Amniotic stem cell (primary cell): ENCODE measurements at places on chromosomes 5 and 9.
A peak's percentile ranks its signal among the peaks of the same experiment; 100 is the strongest.

GRCh38 chr9:16031486-16031885, 478.6 kb downstream of the CCDC171 start:
- no peak for DNase-seq

- no peak for DNase-seq
Observed at GRCh38 chr9:130833031-130833990, 1.7 kb upstream of the ABL1 start.

GRCh38 chr5:87912419-87912818, 356.2 kb downstream of the TMEM161B start:
- no peak for DNase-seq

- no peak for DNase-seq
Observed at GRCh38 chr9:104820336-104820735, 56.4 kb downstream of the NIPSNAP3B start.

GRCh38 chr9:76687861-76688391, 76.3 kb upstream of the PCA3 start:
- peak; percentile 54 for DNase-seq

GRCh38 chr5:33721491-33722200, 170.1 kb downstream of the ADAMTS12 start:
- DNase-seq, result no peak

DNA sequence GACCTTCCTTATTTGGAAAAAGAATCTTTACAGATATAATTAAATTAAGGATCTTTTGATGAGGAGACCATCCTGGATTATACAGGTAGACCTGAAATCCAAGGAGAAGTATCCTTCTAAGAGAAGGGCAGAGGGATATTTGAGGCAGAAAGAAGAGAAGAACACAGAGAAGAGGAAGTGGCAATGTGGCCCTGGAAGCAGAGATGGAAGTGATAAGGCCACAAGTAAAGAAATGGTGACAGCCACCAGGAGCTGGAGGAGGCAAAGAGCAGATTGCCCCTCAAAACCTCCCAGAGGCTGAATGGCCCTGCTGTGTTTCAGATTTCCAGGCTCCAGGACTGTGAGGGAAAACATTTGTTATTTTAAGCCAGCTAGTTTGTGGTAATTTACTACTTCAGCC, 93.0 kb upstream of the ANKRD55 start:
- no peak for DNase-seq

- DNase-seq, result no peak
Observed at GRCh38 chr5:54868511-54869483, 116.6 kb downstream of the ESM1 start.

- DNase-seq, result no peak
Observed at GRCh38 chr9:14315875-14316601, 2.1 kb upstream of the NFIB start.

DNA sequence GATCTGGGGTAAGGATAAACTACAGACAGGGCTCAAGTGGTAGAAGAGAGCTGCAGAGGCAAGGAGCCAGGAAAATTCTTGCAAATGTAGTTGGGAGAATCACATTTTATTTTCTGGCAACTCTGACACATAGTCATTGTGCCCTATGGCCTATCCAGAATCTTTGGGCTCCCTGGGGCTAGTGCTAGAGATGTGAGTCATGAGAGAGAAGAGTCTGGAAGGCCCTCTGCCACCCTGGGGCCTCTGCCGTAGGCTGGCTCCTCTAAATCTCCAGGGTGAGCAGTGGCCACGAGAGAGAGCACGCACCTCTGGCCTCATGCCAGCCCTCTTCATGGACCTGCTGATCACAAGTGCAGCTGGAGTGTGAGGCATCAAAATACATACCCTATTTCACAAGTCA, 74.3 kb upstream of the SSBP2 start:
- DNase-seq, result peak; percentile 30

GRCh38 chr9:117354997-117355396, 59.9 kb downstream of the ASTN2 start:
- no peak for DNase-seq

GRCh38 chr5:153543959-153544470, 53.5 kb downstream of the GRIA1 start:
- no peak for DNase-seq

GRCh38 chr5:59661311-59661710, 232.2 kb downstream of the PDE4D start:
- DNase-seq, result no peak

GRCh38 chr9:19023078-19023477, 9.9 kb downstream of the SAXO1 start:
- DNase-seq, result no peak

- no peak for DNase-seq
Observed at GRCh38 chr9:130451004-130451390, 6.2 kb downstream of the ASS1 start.

DNA sequence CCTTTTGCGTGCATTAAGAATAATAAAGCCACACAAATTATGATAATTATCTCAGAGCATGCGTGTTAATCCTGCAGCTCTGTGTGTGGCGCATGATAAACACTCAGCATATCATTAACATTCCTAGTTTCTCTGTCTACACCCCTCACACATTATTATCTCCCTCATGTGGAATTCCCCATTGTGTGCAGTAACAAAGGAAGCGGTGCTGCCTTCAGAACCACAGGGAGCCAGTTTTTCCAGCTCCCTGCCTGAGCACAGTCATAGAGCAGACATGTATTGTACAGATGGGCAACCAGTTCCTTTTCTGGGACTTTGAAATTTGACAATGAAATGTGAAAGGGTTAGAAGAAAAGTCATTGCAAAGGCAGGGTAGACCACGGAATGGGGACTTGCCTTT, 1365.5 kb upstream of the CDH9 start:
- no peak for DNase-seq

DNA sequence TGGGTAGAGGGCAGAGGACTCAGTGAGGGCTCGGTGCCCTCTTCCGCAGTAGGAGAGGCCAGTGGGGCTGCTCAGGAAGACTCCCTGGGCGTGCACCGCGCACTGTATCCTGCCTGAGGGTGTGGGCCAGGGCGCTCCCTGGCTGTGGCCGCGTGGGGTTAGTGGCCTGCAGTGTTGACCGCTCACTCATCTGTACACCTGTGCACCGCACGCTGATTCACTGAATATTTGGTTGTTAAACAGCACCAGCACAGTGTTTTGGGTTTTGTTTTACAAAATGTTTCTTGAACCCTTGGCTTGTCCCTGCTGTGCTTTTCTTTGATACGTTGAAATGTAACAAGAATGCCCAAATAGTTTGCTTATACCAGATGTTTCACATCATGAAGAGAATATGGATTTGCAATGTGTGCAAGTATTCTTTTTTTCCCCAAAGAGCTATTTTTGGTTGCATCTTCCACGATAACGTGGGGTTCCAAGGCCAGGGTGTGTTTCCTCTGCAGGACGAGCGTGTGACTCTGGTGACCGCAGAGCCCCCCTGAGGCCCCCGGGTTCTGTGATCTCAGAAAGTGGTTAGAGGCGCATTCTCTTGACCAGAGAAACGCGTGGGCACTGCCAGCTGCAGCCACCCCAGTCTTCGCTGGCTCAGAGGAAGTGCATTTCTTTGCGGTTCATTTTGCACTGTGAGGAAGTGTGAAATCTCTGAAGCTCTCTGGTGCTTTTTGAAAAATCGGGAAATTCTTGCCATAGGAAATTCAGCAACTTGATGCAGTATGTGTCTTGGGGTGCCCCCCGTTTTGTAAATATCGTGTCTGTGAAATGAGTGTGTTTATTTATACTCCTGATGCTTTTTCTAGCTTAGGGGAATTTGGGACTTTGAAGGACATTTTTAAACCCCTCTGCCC, 46.9 kb downstream of the AHRR start:
- peak; percentile 88 for DNase-seq

- no peak for DNase-seq
Observed at GRCh38 chr9:133609311-133610098, at the start of gene FAM163B. FAM163B (minus strand) TSS chr9:133609389; CDS start chr9:133580223, 29,166 bp downstream.

- no peak for DNase-seq
Observed at GRCh38 chr9:105251133-105251532, 6.7 kb downstream of the SLC44A1 start.

DNA sequence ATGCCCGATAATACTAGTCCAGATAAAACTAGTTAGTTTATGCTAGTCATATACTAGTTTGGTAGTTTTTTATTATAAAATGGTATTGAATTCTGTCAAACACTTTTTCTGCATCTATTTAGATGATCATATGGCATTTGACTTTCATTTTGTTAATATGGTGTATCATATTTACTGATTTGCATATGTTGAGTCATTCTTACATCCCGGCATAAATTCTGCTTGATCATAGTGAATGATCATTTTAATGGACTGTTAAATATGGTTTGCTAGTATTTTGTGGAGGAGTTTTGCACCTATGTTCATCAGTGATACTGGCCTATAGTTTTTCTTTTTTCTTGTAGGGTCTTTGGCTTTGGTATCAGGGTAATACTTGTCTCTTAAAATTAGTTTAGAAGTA, 365.6 kb downstream of the TAF11L14 start:
- no peak for DNase-seq

DNA sequence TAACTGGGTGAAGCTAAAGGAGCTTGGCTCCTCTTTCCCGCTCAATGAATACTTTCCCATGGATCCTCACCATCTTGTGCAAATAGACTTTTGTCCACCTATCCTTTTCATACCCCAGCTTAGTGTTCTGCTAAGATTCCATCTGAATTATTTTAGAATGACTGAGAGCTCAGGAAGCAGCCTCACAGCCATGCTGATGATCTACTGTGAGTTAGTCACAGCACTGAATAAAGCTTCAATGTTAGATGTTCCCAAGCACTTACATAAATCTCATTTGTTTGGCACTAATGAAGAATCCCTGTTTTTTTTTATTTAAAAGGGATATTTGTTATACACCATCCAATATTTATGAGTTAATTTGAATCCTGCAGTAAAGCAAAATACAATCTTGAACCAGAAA, 317.6 kb upstream of the TRPC7 start:
- no peak for DNase-seq

DNA sequence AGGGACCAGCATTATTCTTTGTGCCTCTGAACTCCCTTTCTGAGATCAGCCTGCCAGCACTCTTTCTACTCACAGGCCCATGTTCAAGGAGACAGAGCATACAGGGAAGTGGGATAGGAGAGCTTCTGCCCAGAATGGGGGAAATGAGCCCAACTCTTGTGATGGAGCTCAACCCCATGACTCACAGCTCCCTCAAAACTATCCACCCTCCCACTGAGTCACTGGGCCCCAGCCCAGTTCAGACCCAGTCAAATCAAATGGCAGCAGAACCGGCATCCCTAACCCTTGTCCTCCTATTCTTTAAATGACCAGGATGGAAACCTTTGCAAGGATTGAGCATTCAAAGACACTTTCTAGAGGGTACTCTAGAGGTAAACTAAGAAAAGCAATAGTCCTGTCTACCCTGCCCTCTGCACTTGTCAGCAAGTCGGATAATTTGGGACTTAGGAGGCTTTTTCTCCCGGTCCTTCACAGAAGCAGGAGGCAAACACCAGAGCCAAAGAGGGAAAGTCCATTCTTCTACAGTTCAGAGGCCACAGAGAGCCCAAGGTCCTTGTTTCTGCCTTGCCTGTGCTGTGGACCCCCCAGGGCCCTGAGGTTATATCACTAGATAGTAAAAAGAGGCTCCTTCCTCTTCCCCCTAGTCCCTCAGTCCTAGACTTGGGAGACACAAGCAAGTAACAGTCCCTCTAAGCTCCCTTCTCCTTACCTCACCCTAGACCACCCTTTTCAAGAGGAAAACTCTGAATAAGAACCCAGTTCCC, 3.2 kb downstream of the ATOSB start:
- DNase-seq, result peak; percentile 40

DNA sequence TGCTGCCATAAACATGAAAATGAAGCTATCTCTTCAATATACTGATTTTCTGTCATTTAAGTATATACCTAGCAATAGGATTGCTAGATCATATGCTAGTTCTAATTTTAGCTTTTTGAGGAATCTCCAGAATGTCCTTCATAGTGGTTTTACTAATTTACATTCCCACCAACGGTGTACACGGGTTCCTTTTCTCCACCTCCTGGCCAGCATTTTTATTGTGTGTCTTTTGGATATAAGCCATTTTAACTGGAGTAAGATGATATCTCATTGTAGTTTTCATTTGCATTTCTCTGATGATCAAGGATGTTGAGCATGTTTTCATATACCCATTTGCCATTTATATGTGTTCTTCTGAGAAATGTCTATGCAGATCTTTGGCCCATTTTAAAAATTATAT, 446.5 kb downstream of the GABRG2 start:
- no peak for DNase-seq

GRCh38 chr5:114332925-114333324, 28.9 kb upstream of the KCNN2 start:
- no peak for DNase-seq

GRCh38 chr9:2787065-2787464, 56.8 kb downstream of the PUM3 start:
- no peak for DNase-seq

DNA sequence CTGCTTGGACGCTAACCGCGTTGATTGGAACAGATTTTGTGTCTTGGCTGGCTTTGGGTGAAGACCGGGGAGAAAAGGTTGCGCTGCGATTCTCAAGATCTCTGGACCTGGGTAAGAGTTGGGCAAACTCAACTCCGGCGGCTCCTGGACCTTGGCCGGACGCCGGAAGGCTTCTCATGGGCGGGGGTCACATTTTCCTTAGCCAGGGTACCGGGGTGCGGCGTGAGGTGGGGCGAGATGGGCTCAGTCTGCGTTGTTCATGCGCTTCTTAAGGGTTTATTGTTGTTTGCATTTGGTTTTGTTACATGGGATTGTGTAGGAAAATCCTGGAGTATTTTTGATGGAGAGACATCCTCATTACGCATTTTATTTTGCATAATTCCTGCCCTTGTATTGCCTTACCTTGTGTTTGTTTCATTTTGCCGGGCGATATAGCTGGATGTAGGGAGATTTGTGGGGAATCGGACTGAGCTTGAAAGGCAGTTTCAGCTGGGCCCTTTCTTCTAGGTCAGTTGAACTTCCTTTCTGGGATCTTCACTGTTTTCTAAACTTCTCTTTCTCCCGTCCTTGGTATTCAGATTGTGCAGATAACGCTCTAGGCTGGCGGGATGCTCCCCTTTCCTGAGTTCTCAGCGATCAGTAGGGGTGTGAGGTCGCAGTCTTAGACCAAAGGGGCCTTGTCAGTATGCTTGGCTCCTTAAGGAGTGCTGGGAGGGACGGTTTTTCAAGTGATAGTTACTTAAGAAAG, 524 bp downstream of the MEGF10 start:
- DNase-seq, result no peak

- no peak for DNase-seq
Observed at GRCh38 chr5:158807-159447, 32.4 kb upstream of the LRRC14B start.

DNA sequence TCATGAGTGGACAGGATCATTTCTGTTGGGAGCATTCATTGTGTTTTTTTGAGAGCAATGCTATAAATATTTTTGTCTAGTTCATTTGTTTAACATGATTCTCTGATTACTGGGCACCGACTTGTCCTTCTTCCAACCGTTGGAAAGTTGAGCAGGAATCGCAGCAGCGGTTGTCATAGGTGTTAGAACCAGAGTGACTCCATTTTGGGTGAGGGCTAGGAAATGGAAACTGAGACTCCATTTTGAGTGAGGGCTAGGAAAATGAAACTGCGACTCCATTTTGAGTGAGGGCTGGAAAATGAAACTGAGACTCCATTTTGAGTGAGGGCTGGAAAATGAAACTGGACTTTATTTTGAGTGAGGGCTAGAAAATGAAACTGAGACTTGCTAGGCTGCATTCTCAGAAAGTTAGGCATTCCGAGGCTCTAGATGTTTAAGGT, 100.6 kb downstream of the ICE1 start:
- DNase-seq, result no peak
